ENCODE measurements at places on chromosomes 6 and 20. TPM values are rescaled to one million over a fixed set of nuclear protein-coding genes. Genes with fewer than 3 reads are reported as not detected.

GRCh38 chr6:55437141-55437540 lies 109.9 kb downstream of the GFRAL start:
- no peaks in the 10 kb centered on the region for H3K36me3 ChIP-seq
- no peak overlapping the region for H3K4me3 ChIP-seq
- no peak overlapping the region for H3K27ac ChIP-seq
- no peak for DNase-seq
- H3K27me3 ChIP-seq, result no peaks in the 10 kb centered on the region

DNA sequence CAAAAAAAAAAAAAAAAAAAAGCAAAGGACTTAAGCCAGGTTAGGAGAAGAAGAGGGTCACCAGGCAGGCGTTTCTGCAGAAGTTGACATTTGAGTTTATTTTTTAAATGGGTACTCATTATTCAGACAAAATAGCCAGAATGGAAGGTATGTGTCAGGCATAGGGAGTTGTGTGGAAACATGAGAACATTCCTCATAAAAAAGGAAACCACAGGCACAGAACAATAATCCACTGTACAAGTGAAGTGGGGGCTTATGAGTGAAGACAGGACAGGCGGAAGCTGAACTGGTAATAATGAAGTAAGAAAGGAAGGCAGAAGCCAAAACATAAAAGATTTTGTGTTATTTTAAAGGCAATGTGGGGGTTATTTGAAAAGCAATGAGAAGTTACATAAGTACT lies 104.6 kb downstream of the EPB41L2 start:
- H3K4me3 ChIP-seq, result no peak overlapping the region
- no peaks in the 10 kb centered on the region for H3K4me1 ChIP-seq
- H3K36me3 ChIP-seq, result no peaks in the 10 kb centered on the region
- no peak for DNase-seq
- no peak overlapping the region for H3K27ac ChIP-seq

The PLCB1 gene
- 24.7 TPM for total RNA-seq

GRCh38 chr6:166615059-166615770 lies 11.8 kb downstream of the RPS6KA2 start:
- H3K4me3 ChIP-seq, result no peak overlapping the region
- no peaks in the 10 kb centered on the region for H3K27me3 ChIP-seq
- H3K36me3 ChIP-seq, result no peaks in the 10 kb centered on the region
- no peak overlapping the region for H3K27ac ChIP-seq

DNA sequence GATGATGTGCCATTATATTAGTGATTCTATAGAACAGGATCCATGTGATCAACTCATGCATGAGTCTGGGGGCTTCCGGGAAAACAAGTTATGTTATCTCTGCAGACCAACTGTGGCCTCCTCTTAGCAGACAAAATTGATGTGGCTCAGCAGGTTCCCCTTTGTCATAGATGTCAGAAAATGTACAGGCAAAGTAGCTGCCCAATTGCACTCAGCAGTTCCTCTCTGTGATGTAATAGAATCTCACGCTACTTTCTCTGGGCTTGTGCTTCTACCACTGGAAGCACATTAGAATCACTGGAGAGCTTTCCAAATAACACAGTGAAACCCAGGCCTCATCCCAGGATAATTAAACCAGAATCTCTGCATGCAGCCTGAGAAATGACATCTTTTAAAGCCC lies 253.1 kb downstream of the SLC24A3 start:
- no peaks in the 10 kb centered on the region for H3K36me3 ChIP-seq
- H3K4me3 ChIP-seq, result no peak overlapping the region
- peaks cover 3% of the 10 kb centered on the region for H3K4me1 ChIP-seq
- no peak overlapping the region for H3K27ac ChIP-seq
- no peaks in the 10 kb centered on the region for H3K27me3 ChIP-seq

- no peak for DNase-seq
- H3K4me1 ChIP-seq, result no peaks in the 10 kb centered on the region
- no peak overlapping the region for H3K4me3 ChIP-seq
- H3K36me3 ChIP-seq, result no peaks in the 10 kb centered on the region
- H3K27me3 ChIP-seq, result peaks cover 64% of the 10 kb centered on the region
- no peak overlapping the region for H3K27ac ChIP-seq
Measured at GRCh38 chr6:40597301-40597700, 10.1 kb upstream of the LRFN2 start.

The RAMACL gene
- 0.56 TPM for total RNA-seq

The HSPA12B gene
- 0.71 TPM for total RNA-seq

The MEP1A gene
- total RNA-seq, result not detected

GRCh38 chr20:10504994-10505730 lies 70.1 kb downstream of the SLX4IP start:
- no peak overlapping the region for H3K4me3 ChIP-seq
- H3K4me1 ChIP-seq, result peaks cover 11% of the 10 kb centered on the region
- H3K27me3 ChIP-seq, result no peaks in the 10 kb centered on the region
- no peak overlapping the region for H3K27ac ChIP-seq
- no peaks in the 10 kb centered on the region for H3K36me3 ChIP-seq
